ENCODE measurements at places on chromosomes 5 and 9. TPM values are rescaled to one million over a fixed set of nuclear protein-coding genes. Genes with fewer than 3 reads are reported as not detected.

Gene ANKRD18B
- 0.17 TPM for total RNA-seq

Gene WNT8A
- not detected for total RNA-seq

Gene ZNF879
- 7.1 TPM for total RNA-seq

Gene CER1
- not detected for total RNA-seq
